ENCODE measurements at places on chromosomes 16 and 17. TPM values are rescaled to one million over a fixed set of nuclear protein-coding genes. Genes with fewer than 3 reads are reported as not detected.

NKD1 gene
- total RNA-seq, result 0.49 TPM

UTS2R gene
- total RNA-seq, result 0.36 TPM

CD300E gene
- not detected for total RNA-seq

RAB37 gene
- 2.3 TPM for total RNA-seq

RAB11FIP4 gene
- 27.0 TPM for total RNA-seq

ASGR1 gene
- total RNA-seq, result not detected

SPIRE2 gene
- 0.64 TPM for total RNA-seq

WNT9B gene
- not detected for total RNA-seq

NUPR1 gene
- 0.28 TPM for total RNA-seq

FKBP10 gene
- total RNA-seq, result 3.8 TPM

SGSH gene
- 16.0 TPM for total RNA-seq

TMEM204 gene
- total RNA-seq, result not detected
